Fibroblast of the aortic adventitia (primary cell): ENCODE measurements at places on chromosomes 7 and 10. TPM values are rescaled to one million over a fixed set of nuclear protein-coding genes. Genes with fewer than 3 reads are reported as not detected.

Gene ANKRD2
- total RNA-seq = 0.27 and 0.57 TPM in 2 replicates

Gene IKZF1
- total RNA-seq = not detected in 2 replicates

Gene SYCE1
- 0.09 TPM in 1 of 2 replicates, not detected in the other for total RNA-seq

Gene GSTO2
- total RNA-seq = 3.4 and 8.9 TPM in 2 replicates

Gene DNAJC1
- 25.8 and 96.7 TPM in 2 replicates for total RNA-seq

Gene SMC3
- total RNA-seq = 49.3 and 58.3 TPM in 2 replicates

Gene CRTAC1
- not detected in 2 replicates for total RNA-seq

Gene ZNF736
- total RNA-seq = 11.5 and 12.0 TPM in 2 replicates

Gene MYL10
- total RNA-seq = not detected in 2 replicates

Gene FOXI2
- total RNA-seq = not detected in 2 replicates

Gene SPAM1
- total RNA-seq = not detected in 2 replicates

Gene GATA3
- total RNA-seq = not detected in 2 replicates

Gene ADAP1
- 0.57 and 0.72 TPM in 2 replicates for total RNA-seq

Gene TWIST1
- 28.7 and 33.2 TPM in 2 replicates for total RNA-seq

Gene LLCFC1
- not detected in 2 replicates for total RNA-seq

Gene MKI67
- total RNA-seq = 1.6 and 38.7 TPM in 2 replicates

Gene SDK1
- 0.27 TPM in 1 of 2 replicates, not detected in the other for total RNA-seq

Gene MACC1
- 0.18 and 0.49 TPM in 2 replicates for total RNA-seq

DNA sequence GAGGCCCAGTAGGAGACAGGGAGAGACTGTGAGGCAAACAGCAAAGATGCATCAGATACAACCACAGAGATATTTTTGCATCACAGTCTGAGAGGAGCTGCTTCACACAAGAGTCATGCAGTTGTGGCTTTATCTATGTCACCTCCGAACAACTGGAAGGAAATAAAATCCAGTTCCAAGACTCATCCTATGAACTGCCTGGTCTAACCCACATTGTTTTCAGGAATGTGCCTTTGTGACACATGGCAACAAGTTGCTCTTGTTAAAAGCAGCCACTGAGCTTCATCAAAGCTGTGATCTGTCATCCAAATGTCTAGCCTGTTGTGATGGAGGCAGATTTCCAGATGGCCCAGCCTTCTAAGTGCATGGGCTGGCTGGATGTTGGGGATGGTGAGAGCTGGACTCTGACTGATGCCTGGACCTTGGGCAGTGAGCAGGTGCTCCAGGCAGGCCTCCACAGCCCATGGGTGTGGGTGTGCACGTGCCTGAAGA lies 255.0 kb downstream of the BMPER start:
- peak; percentile 78 for DNase-seq

- no peak for DNase-seq
Measured at GRCh38 chr10:35480142-35480541, 125.0 kb upstream of the GJD4 start.

DNA sequence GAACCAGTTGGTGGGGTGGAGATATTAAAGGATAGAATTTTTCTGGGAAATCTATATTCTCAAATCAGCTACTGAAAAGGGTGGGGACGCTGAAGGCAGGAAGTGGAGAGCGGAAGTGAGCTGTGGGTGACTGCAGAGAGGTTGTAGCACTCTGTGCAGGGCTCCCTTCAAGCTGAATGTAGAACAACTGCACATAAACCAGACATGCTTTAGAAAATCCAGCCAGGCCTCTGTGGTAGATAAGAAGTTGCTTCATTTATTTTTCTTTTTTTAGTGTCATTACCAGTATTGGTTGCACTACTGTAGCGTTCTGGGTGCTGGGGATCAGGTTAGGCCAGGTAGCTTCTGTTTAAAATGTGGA lies 127.8 kb downstream of the CELF2 start:
- DNase-seq = peak; percentile 37

GRCh38 chr10:3902054-3902808 lies 117.2 kb upstream of the KLF6 start:
- DNase-seq = no peak

GRCh38 chr10:60167050-60167449 lies 222.6 kb downstream of the ANK3 start:
- DNase-seq = no peak

GRCh38 chr7:34848670-34849069 lies 188.6 kb downstream of the DPY19L1 start:
- DNase-seq = no peak

GRCh38 chr10:133357285-133358161 lies at the start of gene FUOM:
FUOM (minus strand) TSS chr10:133358019; CDS start chr10:133358007, 12 bp downstream.
- peak; percentile 13 for DNase-seq

DNA sequence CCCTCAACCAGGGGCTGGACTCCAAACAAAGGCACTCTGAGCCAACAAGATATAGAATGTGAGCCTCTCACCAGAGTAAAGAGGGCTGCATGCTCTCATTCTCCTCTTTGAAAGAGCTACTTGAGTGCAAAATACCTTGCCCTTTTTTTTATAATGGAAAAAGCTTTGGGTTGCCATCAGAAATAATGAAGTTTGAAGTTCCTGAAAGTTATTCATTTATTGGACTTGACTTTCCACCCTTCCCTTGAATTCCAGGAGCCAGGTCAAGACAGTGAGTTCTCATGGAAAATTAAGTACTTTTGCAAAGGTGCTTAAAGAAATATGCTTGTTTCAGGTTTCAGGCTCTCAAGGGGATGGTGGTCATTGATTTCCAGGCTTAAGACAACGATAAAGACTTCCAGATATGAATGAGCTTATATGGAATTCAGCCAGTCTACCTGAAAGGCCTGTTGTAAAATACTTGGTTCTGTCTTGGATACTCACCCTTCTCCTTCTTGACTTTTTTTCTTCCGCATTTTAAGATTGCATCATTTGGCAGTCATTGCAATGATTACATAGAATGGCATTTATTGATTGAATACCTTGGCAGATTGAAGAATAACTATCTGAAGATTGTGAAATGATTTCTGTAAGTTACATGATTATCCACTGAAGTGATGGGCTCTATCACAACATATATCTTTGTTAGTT lies 696.4 kb downstream of the INHBA start:
- DNase-seq = peak; percentile 78

- peak; percentile 34 for DNase-seq
Measured at GRCh38 chr7:106793015-106793975, 71.8 kb upstream of the PIK3CG start.

GRCh38 chr10:88927416-88927690 lies 25.2 kb downstream of the ACTA2 start:
- DNase-seq = no peak

DNA sequence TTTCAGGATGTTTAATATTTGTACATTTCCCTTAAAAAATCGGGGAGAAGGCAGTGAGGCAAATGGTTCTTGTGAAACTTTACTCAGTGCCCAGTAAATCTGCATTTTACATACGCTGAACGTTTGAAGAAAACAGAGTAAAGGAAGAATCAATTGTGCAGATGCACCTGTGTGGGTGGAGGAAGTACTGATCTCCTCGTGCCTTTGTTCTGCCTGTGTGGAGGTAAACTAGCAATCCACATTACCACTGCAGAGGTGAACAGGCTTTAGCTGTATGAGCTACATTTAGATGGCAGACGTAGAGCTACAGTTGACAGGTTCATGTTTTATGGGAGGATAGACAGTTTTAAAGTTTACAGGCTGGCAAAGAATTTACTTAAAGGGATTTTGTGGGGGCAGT lies 62.7 kb upstream of the VIPR2 start:
- no peak for DNase-seq

DNA sequence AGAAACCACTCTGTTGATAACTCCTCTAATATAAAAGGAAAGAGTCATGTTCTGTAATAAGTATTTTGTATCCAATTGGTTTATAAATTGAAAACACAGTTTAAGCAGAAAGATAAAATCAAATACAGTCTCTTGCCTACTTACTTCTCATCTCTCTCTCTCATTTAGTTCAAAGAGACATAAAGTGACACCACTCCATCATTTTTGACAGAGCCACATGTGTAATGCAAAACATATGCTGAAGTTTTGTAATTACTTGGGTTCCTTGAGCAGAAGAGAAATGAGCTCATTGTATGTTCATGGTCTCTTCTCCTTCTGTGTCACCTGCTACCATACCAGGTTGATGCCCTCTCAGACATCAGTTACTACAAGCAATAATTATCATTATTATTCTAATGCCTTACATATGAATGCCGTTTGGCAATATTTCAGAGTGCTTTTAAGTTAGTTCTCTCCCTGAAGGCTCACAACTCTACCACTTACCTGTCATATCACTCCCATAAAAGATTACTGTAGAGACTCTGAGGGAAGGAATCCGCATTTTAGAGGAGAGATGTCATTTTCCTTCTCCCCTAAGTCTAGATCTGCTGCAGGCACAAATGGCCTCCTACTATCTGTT lies 59.9 kb upstream of the SKAP2 start:
- DNase-seq = no peak

- no peak for DNase-seq
Measured at GRCh38 chr10:43230101-43230908, 36.6 kb downstream of the RASGEF1A start.

DNA sequence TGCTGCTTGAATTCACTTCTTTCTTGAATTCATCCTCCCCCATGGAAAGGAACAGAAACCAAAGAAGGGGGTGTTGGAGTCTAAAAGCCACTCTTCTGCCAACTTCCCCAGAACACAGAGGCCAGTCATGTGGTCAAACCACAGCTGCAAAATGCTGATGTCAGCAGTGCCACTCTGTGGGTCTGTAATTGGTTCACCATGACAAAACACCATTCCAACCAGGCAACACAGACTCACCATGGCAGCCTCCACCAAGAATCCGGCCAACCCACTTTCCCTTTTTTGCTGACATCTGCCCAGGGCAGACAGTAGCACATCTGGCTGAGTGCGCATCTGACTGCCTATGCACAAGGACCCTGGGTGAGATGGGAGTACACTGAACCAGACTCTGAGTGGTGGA lies 16.8 kb downstream of the OSBPL3 start:
- peak; percentile 68 for DNase-seq

GRCh38 chr7:44541-44896 lies 147.9 kb upstream of the FAM20C start:
- no peak for DNase-seq

- no peak for DNase-seq
Measured at GRCh38 chr7:98199131-98199530, 12.1 kb upstream of the BHLHA15 start.

- DNase-seq = no peak
Measured at GRCh38 chr7:151381098-151381347, 28.8 kb downstream of the WDR86 start.

DNA sequence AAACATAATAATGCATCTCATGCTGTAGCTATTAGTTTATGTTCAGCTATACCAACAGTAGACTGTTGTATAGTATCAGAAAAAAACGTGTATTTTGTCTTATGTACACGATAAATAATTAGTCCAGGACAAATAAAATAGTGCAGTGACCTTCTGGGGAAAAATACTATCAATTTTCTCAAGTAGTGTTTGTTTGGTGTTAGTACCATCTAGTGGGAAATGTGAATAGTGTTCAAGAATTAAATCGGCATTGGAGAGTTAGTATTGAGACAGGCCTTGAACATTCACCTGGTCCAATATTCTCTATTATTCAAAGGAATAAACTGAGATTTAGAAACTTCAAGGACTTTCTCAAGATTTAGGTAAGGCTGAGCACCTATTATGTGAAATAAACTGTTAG lies 21.7 kb upstream of the OR2A5 start:
- DNase-seq = peak; percentile 65

DNA sequence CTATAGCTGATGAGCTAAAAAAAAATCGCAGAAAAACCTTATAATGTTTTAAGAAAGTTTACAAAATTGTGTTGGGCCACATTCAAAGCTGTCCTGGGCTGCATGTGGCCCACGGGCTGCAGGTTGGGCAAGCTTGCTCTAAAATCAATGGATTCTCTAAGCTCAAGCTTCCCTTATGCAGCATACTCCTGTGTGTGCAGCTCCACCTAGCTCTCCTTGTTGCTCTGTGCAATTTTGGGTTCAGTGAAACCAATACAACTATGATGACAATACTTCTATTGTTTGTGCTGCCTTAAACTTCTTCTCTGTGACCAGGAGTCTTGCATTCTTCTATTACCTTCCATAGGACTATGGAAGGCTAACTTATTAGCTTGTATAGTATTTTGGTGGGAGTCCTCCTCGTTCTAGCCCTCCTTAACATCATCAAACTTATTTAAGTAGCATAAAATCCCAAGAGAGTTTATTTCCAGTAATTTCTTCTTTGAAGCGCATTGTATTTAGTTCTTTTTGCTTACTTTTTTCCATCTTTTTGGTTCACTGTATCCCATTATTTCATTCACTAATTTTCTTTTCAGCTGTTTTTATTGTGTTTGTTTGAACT lies 170.9 kb upstream of the SMIM30 start:
- peak; percentile 69 for DNase-seq

- DNase-seq = peak; percentile 25
Measured at GRCh38 chr10:76902949-76903348, 734.7 kb downstream of the KCNMA1 start.

GRCh38 chr7:17320102-17320497 lies 21.6 kb downstream of the AHR start:
- no peak for DNase-seq

DNA sequence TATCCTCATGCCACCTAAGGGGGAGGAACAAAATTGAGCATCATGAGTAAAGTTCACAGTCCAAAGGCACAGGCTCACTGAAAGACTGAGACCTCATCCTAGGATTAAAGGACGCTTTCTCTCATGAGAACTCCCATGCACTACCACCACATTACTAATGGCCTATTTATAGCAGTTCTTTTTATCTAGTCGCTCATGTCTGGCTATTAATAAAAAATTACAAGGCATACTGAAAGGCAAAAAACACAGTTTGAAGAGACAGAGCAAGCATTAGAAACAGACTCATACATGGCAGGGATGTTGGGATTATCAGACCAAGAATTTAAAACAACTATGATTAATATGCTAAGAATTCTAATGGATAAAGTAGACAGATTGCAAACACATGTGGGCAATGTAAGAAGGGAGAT lies 46.0 kb upstream of the CDK13 start:
- DNase-seq = peak; percentile 46

DNA sequence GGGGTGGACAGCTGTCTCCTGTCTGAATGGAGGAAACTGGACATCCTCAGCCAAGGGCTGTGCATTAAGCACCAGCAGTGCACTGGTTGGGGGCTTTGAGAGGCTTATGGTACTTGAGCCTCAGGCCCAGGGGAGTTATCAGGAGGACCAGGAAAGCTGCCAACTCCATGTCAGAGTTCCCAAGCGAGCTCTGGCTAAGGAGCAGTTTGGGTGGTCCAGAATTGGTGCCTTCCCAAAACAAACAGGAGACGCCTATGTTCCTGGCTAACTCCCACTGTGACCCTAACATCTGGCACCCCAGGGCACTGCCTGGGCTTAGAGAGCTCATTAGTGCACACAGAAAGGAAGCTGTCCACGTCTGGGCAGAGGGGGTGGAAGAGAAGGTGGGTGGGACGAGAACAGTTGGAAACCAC lies 408.6 kb upstream of the NPVF start:
- no peak for DNase-seq

- DNase-seq = no peak
Measured at GRCh38 chr10:89593043-89593442, 52.0 kb downstream of the PANK1 start.

DNA sequence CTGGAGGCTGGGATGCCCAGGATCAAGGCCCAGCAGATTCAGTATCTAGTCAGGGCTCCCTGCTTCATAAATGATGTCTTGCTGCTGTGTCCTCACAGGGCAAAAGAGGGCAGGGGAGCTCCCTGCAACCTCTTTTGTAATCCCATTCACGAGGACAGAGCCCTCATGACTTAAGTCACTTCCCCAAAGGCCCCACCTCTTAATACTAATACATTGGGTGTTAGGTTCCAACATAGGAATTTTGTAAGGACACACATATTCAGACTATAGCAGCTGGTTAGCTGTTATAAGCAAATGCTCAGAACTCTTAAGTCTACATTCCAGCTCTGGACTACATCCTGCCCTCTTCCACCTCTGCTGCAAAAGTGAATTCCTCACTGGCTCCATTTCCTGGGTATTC lies 63.0 kb downstream of the VOPP1 start:
- DNase-seq = peak; percentile 40

GRCh38 chr10:106252541-106252940 lies 912.0 kb downstream of the SORCS1 start:
- no peak for DNase-seq
